ENCODE measurements at places on chromosomes 16 and 17. TPM values are rescaled to one million over a fixed set of nuclear protein-coding genes. Genes with fewer than 3 reads are reported as not detected.
A peak's percentile ranks its signal among the peaks of the same experiment; 100 is the strongest.

CTF1 gene
- 1.5 TPM for polyA plus RNA-seq

MYL4 gene
- polyA plus RNA-seq = 0.31 TPM

HSD17B1 gene
- polyA plus RNA-seq = 1.2 TPM

RASL10B gene
- 0.60 TPM for polyA plus RNA-seq

ABCA5 gene
- polyA plus RNA-seq = 14.9 TPM

SOX8 gene
- under 0.01 TPM for polyA plus RNA-seq

GRCh38 chr17:19317359-19318095, 45.0 kb downstream of the B9D1 start:
- H3K27me3 ChIP-seq = no peaks in the 10 kb centered on the region
- H3K4me3 ChIP-seq = no peak overlapping the region
- H3K27ac ChIP-seq = peak overlapping the region; percentile 59
- peak; percentile 90 for DNase-seq
- peaks cover 24% of the 10 kb centered on the region for H3K36me3 ChIP-seq

- no peak overlapping the region for H3K27ac ChIP-seq
- H3K4me3 ChIP-seq = no peak overlapping the region
- no peaks in the 10 kb centered on the region for H3K27me3 ChIP-seq
- no peaks in the 10 kb centered on the region for H3K4me1 ChIP-seq
- H3K36me3 ChIP-seq = no peaks in the 10 kb centered on the region
- peak; percentile 90 for DNase-seq
Measured at GRCh38 chr17:50626037-50626574, 8.6 kb upstream of the ABCC3 start.

GRCh38 chr17:55769625-55770000, 18.8 kb downstream of the PCTP start:
- peaks cover 21% of the 10 kb centered on the region for H3K4me1 ChIP-seq
- peak; percentile 73 for DNase-seq
- peak overlapping the region; percentile 25 for H3K27ac ChIP-seq
- no peak overlapping the region for H3K4me3 ChIP-seq
- no peaks in the 10 kb centered on the region for H3K27me3 ChIP-seq
- peaks cover 35% of the 10 kb centered on the region for H3K36me3 ChIP-seq

- peak; percentile 85 for DNase-seq
- no peaks in the 10 kb centered on the region for H3K27me3 ChIP-seq
- H3K27ac ChIP-seq = peak overlapping the region; percentile 71
- no peaks in the 10 kb centered on the region for H3K36me3 ChIP-seq
- H3K4me3 ChIP-seq = peak overlapping the region; percentile 4
Measured at GRCh38 chr17:78313735-78314648, 45.9 kb downstream of the SOCS3 start.

DNA sequence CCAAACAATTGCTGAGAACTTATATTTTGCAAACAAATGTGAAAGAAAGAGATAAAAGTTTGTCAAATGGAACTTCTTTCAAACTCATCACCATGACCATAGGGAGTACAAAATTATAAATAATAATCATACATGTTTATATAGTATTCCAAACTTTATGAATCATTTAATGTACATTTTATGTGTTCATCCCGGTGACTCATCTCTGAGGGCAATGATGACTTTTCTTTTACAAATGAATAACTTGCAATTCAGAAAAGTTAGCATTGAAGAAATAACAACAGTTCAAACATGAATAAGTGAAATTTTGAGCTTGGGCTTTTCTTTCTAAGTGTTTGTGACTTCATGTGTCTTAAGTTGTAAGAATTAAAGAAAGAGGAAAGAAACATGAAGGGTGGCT, 66.3 kb upstream of the CDH8 start:
- no peaks in the 10 kb centered on the region for H3K36me3 ChIP-seq
- H3K27ac ChIP-seq = no peak overlapping the region
- no peaks in the 10 kb centered on the region for H3K27me3 ChIP-seq
- H3K4me3 ChIP-seq = no peak overlapping the region
- no peak for DNase-seq

GRCh38 chr17:6381526-6382465, 53.1 kb downstream of the AIPL1 start:
- no peaks in the 10 kb centered on the region for H3K4me1 ChIP-seq
- no peak overlapping the region for H3K27ac ChIP-seq
- H3K27me3 ChIP-seq = peaks cover 4% of the 10 kb centered on the region
- no peaks in the 10 kb centered on the region for H3K36me3 ChIP-seq

DNA sequence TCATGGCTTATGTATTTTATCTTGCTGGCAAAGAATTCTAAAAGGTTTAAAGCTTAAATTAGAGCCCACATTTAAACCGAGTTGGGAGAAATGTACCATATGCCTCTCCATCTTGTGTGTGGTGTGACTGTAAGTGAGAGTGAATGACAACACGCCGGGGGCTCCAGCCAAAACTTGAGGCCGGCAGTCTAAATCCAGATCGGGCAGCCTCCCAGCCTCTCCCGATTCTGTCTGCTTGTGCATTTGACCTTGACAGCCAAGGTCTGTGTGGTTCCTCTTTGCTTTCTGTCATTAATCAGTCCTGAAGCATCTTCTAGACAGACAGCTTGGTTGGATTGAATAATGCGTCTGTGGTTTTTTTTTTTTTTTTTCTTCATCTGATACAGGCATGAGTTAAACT, 1093.2 kb upstream of the EEF2KMT start:
- no peaks in the 10 kb centered on the region for H3K4me1 ChIP-seq
- H3K4me3 ChIP-seq = no peak overlapping the region
- H3K27ac ChIP-seq = no peak overlapping the region
- no peaks in the 10 kb centered on the region for H3K27me3 ChIP-seq
- no peak for DNase-seq
- H3K36me3 ChIP-seq = no peaks in the 10 kb centered on the region

DNA sequence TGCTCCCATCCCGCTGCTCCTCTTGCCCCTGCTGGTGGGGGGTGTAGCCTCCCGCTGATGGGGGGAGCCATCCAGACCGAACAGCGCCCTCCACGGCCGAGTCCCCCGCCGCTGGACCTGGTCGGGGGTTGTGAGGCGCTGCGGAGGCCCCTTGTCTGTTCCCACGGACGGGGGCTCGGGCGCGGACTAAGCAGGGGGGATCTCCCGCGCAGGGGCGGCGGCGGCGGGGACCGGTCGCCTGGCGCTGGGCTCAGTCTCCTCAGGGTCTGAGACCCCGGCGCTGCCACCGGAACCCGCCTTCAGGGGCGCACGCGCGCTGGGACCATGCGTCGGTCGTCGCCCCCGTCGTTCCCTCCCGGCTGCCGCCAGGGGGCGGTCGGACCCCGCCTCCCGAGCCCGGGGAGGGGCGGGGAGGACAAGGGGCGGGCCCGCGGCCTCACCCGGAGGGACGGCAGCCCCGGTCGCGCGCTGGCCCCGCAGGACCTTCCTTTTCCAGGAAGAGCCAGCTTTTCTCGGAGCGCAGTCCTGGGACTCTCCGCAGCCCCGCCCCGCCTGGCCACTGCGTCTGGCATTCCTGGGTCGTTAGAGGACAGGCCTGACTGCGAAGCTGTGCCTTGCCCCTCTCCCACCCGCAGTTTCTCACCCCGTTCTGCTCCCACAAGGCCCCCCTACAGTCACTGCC, 6.3 kb upstream of the IL32 start:
- H3K4me3 ChIP-seq = peak overlapping the region; percentile 73
- peak; percentile 91 for DNase-seq
- peaks cover 20% of the 10 kb centered on the region for H3K4me1 ChIP-seq
- H3K27me3 ChIP-seq = peaks cover 12% of the 10 kb centered on the region

DNA sequence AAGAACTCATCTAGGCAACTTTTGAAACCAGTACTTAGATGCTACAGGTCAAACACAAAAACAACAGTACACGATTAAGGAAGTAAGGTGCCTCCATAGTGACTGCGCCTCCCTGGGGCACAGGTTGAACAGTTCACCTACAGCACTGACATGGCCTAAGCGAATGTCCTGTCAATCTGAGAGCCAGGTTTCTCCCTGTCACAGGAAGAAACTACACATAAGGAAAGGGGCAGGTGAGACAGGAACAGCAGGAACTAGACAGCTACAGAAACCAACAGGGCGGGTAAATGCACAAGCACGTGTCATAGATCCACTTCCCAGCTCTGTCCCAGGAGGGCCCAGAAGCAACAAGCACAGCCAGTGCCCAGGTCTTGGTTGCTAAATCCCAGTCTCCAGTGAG, 8.0 kb upstream of the ARHGDIA start:
- no peak overlapping the region for H3K4me3 ChIP-seq
- no peaks in the 10 kb centered on the region for H3K4me1 ChIP-seq
- no peaks in the 10 kb centered on the region for H3K27me3 ChIP-seq
- DNase-seq = no peak

DNA sequence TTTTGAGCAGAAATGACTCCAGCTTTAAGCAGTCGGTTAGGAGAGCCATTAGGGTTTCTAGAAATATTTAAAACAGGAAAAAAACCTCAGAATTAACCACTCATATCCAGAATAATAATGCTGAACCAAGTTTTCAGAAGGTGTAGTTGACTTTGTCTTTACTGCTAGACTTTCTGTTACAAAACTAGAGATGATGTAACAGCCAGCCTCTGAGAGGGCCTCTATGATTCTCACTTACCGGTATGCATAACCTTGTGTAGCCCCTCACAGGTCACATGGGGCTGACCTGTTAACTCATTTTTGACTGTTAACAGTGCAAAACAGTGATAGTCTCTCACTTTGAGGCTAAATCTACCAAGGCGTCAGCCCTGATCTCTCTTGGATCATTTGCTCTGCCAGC, 74.3 kb downstream of the TEX14 start:
- no peaks in the 10 kb centered on the region for H3K36me3 ChIP-seq
- H3K4me1 ChIP-seq = no peaks in the 10 kb centered on the region
- H3K27me3 ChIP-seq = no peaks in the 10 kb centered on the region

GRCh38 chr17:50472286-50472685, 3.6 kb upstream of the CHAD start:
- H3K36me3 ChIP-seq = no peaks in the 10 kb centered on the region
- H3K27me3 ChIP-seq = peaks cover 16% of the 10 kb centered on the region
- H3K4me3 ChIP-seq = no peak overlapping the region
- H3K4me1 ChIP-seq = peaks cover 14% of the 10 kb centered on the region

GRCh38 chr16:50396761-50397535, 28.2 kb upstream of the BRD7 start:
- H3K27ac ChIP-seq = no peak overlapping the region
- no peak for DNase-seq
- H3K27me3 ChIP-seq = no peaks in the 10 kb centered on the region
- H3K36me3 ChIP-seq = no peaks in the 10 kb centered on the region
- H3K4me1 ChIP-seq = no peaks in the 10 kb centered on the region

GRCh38 chr16:81634380-81635062, 144.6 kb upstream of the PLCG2 start:
- peak overlapping the region; percentile 41 for H3K27ac ChIP-seq
- H3K4me3 ChIP-seq = no peak overlapping the region
- H3K36me3 ChIP-seq = no peaks in the 10 kb centered on the region
- H3K4me1 ChIP-seq = peaks cover 26% of the 10 kb centered on the region
- no peak for DNase-seq

GRCh38 chr16:81190667-81191066, 47.8 kb upstream of the BCO1 start:
- no peaks in the 10 kb centered on the region for H3K27me3 ChIP-seq
- H3K4me3 ChIP-seq = no peak overlapping the region
- peaks cover 10% of the 10 kb centered on the region for H3K4me1 ChIP-seq
- no peak for DNase-seq

DNA sequence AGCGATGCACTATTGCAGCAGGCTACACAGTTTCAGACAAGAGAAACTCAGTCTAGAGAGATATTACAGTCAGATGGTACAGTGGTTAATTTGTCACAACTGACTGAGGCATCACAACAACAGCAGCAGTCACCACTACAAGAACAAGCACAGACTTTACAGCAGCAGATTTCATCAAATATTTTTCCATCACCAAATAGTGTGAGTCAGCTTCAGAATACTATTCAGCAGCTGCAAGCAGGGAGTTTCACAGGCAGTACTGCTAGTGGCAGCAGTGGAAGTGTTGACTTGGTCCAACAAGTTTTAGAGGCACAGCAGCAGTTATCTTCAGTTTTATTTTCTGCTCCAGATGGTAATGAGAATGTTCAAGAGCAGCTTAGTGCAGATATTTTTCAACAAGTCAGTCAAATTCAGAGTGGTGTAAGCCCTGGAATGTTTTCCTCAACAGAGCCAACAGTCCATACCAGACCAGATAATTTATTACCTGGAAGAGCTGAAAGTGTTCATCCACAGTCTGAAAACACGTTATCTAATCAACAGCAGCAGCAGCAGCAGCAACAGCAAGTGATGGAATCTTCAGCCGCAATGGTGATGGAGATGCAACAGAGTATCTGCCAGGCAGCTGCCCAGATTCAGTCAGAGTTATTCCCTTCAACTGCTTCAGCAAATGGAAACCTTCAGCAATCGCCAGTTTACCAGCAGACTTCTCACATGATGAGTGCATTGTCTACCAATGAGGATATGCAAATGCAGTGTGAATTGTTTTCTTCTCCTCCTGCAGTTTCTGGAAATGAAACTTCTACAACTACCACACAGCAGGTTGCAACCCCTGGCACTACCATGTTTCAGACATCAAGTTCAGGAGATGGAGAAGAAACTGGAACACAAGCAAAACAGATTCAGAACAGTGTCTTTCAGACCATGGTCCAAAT, 34.1 kb downstream of the NQO1 start:
- peaks cover 14% of the 10 kb centered on the region for H3K4me1 ChIP-seq
- DNase-seq = no peak
- H3K27me3 ChIP-seq = no peaks in the 10 kb centered on the region
- H3K27ac ChIP-seq = peak overlapping the region; percentile 46

GRCh38 chr17:73899839-73900238, 255.6 kb upstream of the SDK2 start:
- H3K4me1 ChIP-seq = peaks cover 8% of the 10 kb centered on the region
- DNase-seq = no peak
- H3K4me3 ChIP-seq = no peak overlapping the region
- no peak overlapping the region for H3K27ac ChIP-seq
- H3K27me3 ChIP-seq = peaks cover 24% of the 10 kb centered on the region

- no peak overlapping the region for H3K4me3 ChIP-seq
- H3K27me3 ChIP-seq = no peaks in the 10 kb centered on the region
- H3K27ac ChIP-seq = no peak overlapping the region
- H3K36me3 ChIP-seq = no peaks in the 10 kb centered on the region
- H3K4me1 ChIP-seq = no peaks in the 10 kb centered on the region
Measured at GRCh38 chr16:88511060-88511459, 58.0 kb downstream of the ZFPM1 start.

GRCh38 chr16:684961-685696, 995 bp upstream of the JMJD8 start:
- H3K36me3 ChIP-seq = peaks cover 14% of the 10 kb centered on the region
- H3K27me3 ChIP-seq = no peaks in the 10 kb centered on the region
- peak overlapping the region; percentile 82 for H3K27ac ChIP-seq
- peak overlapping the region; percentile 49 for H3K4me3 ChIP-seq
- H3K4me1 ChIP-seq = no peaks in the 10 kb centered on the region
